HFFc6 (cell line): ENCODE measurements at places on chromosomes 2 and 18.
A peak's percentile ranks its signal among the peaks of the same experiment; 100 is the strongest.

DNA sequence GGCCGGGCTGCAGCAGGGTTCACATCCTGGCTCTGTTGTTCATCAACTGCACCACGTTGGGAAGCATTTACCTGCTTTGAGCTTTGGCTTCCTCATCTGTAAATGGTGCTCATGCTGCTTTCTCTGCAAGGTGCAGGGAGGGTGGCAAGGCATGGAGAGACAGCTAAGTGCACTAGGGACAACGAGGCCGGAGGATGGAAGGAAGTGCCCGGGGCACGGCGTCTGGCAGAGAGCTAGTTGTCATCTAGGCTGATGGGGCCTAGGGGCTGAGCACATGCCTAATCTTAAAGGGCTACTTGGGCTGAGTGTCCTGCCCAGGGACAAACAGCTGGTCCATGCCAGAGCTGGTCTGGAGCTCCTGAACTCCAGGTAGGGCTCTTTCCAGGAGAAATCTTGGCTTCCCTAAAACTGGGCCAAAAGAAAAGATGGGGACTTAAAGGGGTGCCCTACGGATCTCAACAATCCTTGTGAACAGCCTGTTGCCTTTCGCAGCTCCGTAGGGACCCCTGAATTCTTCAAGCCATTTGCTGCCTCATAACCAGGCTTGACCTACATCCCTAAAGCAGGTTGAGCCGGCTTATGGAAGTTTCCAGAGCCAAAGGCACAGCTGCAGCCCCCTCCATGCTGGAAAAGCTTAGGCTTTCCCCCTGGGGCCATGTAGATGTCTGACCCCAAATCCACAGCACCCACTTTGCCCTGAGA lies 130.8 kb downstream of the SMAD7 start:
- DNase-seq: no peak

GRCh38 chr2:174153757-174154680 lies 94.3 kb downstream of the OLA1 start:
- DNase-seq: peak; percentile 66

DNA sequence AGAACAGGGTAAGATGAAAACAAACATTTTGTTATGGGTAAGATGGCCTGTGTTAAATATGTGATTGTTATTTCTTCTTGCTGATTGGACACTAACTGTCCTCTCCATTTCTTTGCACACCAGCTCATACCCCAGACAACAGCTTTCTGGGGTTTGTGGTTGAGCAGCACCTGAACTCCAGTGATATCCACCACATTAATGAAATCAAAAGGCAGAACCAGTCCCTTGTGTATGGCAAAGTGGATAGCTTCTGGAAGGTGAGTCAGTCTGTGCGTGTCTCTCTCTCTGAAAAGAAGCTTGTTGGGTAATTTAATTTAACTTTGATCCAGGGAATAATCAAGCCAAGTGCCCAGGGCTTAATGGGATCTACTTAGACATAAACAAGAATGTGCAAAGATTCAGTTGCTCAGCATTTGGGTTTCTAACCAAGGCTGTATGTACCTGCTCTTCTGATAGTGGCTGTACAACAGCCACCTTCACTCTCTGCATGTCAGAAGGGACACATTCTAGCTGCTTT lies 108.3 kb downstream of the MGAT5 start:
- DNase-seq: no peak

- DNase-seq: no peak
These were observed 3.1 kb downstream of the CXCR2 start for GRCh38 chr2:218128781-218129457.

DNA sequence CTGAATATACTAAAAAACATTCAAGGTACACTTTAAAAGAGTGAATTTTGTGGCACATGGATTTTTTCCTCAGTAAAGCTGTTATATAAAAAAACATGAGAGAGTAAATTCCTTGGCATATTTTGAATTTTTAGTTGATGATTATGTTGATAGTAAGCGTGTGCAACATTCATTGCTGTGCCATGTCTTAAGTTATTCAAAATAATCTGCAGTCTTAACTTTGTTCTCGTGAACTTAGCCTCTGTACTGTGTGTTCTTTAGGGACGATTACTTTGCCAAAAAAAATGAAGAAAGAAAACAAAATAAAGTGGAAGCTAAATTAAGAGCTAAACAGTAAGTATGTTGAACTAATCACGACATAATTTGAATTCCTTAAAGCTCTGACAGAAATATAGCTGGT lies 9.6 kb downstream of the SSB start:
- peak; percentile 64 for DNase-seq

DNA sequence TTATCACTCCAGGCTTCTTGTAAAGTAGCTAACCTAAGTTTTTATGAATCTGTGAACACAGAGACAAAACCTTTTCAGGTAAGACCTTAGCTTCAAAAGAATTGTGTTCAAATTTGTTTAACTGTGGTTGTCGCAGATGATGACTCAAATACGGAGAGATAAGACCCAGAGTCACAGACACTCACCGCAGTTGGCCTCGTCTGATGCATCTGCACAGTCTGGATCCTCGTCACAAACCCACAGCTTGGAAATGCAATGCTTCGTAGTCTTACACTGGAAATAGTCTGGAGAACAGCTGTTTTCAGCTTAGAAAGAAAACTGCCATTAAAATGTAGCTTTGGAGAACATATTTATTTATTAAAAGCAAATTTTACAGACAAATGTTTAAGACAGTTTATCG lies 1662.1 kb upstream of the NXPH2 start:
- DNase-seq: no peak

GRCh38 chr2:62136956-62137830 lies 58.7 kb upstream of the B3GNT2 start:
- DNase-seq: no peak

DNA sequence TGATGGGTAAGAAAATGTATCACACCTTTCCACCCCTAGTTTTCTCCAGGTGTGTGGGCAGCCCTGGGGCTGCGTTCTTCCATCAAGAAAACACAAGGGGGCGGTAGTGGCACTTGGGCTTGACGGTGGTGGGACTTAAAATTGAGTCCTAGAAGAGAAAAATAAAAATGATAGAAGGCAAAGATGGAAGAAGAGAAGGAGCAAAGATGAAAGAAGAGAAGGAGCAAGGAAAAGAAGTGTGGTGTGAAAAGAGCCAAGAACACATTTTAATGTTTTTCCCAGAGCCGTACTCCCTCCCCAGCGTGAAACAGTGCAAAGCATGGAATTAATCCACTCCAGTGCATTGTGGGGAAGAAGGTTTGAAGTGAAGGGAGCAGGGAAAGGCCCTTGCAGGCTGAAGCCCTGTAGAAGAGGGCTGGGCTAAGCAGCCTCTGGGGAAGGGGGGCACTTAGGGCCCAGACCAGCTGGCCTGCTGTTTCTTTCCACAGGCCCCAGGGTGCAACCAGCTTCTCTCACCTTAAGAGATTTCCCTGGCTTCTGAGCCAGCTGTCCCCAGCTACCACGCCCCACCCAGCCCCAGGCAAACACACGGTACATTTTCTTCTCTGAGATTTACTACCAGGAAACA lies 256.8 kb downstream of the RNF152 start:
- DNase-seq: peak; percentile 41

GRCh38 chr2:210663631-210664089 lies 107.3 kb downstream of the CPS1 start:
- DNase-seq: no peak
